ENCODE measurements at places on chromosomes 3 and 15.

DNA sequence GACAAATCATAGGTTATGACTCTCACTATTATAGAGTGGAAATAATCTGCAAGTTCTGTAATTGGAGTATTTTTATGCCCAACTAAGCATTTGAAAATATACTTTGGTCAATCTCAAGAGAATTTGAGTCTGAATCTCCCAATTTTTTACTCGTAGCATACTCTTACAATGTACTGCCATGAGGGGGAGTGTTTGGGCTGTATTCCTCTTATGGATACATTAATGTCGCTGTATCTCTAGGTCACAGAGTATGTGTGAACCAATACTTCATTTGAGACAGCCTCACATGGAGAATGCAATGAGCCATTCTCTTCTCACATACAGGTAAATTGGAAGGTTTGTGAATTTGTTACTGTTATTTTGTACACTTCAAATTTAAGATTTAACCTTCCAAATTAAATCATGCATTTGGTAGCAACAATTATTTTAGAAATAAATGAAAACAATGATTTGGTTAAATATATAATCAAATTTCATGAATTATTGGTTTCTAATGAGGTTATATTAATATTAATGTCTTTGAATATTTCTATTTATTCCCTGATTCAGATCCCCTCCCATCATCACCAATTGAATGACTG lies 5.5 kb upstream of the CD200 start:
- DNase-seq, result peak; percentile 80

DNA sequence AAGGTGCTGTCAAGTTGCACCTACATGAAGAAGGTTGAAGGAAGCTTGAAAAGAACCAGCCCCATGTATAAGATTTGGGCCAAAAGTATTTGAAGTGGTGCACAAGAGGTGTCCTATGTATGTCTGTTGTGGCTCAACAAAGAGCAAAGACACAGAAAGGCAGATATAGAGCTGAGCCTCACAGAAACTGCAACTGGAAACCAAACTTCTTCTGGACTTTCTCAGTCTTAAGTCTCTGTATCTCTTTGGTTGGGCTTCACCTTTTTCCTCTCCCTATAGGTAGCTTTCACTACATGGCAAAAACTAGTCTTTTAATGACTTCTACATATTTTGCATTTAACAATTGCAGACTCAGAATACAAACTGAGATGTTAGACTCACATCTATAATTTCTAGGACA lies 8.8 kb upstream of the CMC1 start:
- DNase-seq, result no peak

- DNase-seq, result no peak
Measured at GRCh38 chr15:101464256-101464998, 25.1 kb downstream of the PCSK6 start.

DNA sequence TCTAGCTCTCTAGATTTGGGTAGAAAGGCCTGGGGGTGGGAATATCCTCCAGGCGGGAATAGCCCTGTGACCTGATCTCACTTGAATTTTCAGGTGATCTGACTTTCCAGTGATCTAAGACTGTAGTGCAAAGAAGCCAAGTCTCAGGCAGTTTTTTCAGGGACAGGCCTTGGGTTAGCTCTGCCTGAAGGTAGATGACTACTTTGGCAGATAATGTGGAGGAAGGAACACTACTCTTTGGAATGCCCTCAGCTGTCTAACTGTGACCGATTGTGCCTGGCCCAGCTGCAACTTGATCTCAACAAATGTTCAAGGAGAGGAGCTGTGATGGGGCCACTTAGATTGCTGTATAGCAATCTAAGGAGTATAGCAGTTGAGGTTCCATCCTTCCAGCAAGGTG lies 193.7 kb downstream of the TCF12 start:
- DNase-seq, result no peak

DNA sequence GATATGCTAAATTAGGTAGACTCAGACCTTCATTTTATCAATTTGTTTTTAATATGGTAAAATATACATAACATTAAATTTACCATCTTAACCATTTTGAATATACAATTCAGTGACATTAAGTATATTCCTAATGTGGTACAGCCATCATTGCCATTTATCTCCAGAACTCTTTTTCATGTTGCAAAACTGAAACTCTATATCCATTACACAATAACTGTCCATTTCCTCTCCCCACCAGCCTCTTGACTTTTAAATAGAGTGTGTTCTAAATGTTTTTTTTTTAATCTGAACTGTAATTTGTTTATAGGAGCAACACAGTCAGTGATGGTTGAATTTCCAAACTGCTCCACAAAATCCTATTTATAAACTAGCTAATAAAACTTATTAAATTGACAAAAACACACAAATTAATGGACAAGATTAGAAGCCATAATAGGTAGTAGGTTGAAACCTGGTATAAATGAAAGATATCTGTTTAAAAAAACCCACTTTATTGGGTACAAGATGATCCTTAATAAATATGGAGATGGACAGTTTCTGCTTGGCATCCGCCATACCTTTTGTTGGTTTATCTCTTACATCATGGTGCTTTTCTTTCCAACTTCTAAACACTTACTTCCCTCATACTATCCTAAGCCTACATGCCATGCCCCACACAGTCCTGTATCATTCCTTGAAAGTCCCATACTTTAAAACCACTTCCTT lies 142.4 kb downstream of the ZPLD1 start:
- no peak for DNase-seq

- DNase-seq, result no peak
Measured at GRCh38 chr15:32029409-32029861, 880 bp upstream of the CHRNA7 start.

GRCh38 chr3:54969652-54970051 lies 41.8 kb upstream of the LRTM1 start:
- DNase-seq, result no peak

DNA sequence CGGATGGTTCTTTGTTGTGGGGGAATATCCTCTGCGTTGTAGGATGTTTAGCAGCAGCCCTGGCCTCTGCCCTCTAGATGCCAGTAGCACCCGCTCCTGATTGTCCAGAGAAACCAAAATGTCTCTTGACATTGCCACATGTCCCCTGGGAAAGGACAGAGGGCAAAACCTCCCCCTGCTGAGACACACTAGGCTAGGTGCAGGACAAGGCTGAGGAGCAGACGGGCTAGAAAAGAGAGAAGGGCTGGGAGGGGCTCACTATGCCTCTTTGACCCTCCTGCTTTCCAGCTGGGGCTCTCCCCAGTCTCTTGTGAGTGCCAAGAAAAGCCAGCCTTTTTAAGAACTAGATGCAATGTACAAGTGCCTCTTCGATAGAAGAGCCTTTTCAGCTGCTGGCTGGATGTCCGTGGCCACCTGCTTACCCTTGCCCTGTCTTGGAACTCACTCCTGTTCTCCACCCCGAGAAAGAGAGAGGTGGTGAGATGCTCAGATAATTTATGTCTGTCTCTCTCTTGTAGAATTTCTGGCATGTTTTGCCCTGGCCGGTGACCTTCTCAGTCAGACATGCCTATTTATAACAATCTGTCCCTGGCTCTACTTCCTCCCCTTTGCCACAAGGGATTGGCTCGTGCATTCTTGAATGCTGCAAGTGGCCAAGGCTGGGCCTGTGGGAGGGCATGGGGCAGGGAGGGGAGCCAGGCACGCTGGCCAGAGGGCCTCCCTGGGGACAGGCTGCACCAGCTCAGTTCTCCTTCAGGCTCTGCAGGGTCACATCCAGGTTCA lies 142.6 kb downstream of the RPLP1 start:
- DNase-seq, result no peak

DNA sequence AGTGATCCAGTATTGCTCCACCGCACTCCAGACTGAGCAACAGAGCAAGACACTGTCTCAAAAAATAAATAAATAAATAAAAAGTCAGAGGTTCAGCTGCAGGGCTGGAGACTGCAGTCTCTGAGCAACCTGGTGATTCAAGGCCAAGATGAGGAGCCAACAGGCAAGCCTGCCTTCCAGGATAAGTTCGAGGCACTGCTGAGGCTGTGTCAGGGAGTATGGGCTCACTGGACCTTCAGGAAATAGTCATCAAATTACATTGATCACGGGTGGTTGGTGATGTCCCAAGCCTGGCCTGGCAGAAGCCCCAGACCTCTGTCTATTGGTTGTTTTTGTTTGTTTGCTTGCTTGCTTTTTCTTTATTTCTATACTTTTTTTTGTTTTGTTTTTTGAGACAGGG lies 41.5 kb downstream of the IDH2 start:
- no peak for DNase-seq

DNA sequence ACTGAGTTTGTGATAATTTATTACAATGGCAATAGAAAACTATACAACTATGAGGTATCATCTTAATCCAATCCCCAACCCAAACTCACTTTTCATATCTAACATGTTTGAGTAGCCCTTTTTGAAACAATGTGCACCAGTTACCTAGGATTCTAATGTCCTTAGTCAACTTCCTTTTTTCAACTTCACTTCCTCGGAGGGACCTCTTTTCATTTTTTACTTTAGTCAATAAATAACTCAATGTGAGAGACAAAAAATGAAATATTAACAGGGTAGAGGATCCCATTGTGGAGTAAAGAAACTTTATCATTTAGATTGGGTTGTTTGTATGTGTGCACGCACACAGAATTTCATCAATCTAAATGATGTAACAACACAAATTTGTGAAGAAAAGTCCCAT lies 193.6 kb upstream of the LRRC3B start:
- DNase-seq, result no peak

DNA sequence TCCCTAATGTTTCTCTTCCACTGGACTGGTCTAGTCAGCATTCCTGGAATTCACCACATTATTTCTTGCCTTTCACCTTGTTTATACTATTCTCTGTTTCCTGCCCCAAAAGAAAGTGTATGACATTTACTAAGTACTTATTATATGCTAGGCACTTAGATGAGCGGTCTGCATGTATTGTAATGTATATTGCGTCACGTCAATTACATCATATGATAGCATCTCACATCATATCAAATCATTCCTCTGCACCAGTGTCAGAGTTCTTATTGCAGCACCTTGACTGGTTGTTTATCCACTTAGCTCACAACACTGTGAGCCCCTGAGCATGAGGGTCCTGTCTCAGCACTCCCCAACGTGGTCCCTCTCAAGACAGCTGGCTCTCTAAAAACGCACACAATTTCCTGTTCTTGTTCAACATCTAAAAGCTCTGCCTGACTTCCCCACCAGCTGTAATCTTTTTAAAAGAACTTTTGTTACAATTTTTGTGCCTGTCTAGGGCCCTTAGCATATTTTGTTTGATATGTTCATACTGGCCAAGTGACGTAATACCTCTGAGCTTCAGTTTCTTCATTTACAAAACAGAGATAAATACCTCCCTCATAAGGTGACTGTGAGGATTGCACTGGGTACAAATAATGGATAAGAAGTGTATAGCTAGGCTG lies 58.8 kb downstream of the ARHGAP31 start:
- DNase-seq, result peak; percentile 24

DNA sequence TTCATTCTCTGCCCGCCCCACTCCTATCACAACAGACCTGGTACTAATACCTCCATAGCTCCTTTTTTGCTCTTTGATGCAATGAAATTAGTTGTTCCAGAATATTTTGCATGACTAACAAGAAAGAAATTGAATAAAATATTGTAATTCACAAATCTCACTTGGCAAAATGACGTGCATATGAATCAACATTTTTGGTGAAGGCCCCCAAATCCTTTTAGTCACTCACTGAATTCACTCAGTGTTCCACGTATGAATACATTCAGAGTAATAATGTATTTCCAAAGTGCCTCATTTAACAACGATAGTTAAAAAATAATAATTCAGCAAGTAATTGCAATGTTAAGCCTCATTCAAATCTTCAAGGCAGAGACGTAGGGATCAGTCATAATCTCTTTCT lies 148.6 kb upstream of the STRIT1 start:
- no peak for DNase-seq

GRCh38 chr3:182629521-182629920 lies 163.8 kb upstream of the ATP11B start:
- no peak for DNase-seq

DNA sequence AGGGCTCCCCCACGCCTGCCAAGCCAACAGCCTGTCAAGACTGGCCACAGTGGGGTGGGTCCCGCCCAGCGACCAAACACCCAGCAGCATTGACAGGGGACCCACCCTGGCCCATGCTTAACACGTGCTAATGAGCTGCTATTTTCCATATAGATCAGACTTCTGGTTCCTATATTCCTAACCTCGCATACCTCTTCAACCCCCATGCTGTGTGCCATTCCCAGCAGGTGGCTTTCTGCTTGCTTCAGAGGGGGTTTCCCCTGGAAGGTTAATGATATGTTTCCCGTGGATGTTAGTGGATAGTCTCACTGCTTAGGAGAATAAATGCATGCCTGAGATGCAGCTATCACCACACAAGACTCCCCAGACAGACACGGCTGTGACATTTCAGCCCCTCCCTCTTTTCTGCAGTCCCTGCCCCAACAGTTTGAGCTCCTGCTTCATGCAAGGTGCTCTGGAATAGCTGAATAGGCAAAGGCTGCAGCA lies 37.9 kb upstream of the MGLL start:
- no peak for DNase-seq

Measured in SW 1271 (cell line).